ENCODE measurements at places on chromosomes 7 and 10.

DNA sequence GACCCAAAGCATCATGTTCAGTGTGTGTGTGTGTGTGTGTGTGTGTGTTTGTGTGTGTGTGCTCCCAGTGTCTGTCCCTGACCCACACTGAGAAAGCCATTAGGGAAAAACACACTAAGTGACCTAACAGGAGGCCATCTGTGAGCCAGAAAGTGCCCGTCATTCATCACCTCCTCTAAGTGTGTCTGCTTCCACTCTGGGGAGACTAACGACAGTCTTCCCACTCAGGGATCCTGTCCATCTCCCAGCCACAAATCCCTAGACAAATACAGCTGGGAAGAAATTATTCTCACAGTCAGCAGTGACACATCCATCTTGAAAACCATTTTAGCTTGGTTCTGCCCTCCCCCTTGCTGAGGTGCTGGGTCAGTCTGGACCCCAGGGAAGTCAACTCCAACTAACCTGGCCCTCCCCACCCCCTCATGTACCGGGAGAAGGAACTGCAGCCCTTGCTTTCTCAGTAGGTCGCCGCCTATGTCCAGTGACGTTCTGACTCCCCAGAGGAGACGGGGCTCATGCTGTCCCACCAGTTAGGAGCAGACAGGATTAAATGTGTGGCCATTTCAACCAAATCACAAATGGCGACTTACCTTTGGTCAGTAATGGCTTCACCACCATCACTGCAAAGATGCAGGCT, 296.5 kb upstream of the ZNF32 start:
- no peak for DNase-seq

- no peak for DNase-seq
Observed at GRCh38 chr7:26213807-26214515, 12.4 kb downstream of the CBX3 start.

DNA sequence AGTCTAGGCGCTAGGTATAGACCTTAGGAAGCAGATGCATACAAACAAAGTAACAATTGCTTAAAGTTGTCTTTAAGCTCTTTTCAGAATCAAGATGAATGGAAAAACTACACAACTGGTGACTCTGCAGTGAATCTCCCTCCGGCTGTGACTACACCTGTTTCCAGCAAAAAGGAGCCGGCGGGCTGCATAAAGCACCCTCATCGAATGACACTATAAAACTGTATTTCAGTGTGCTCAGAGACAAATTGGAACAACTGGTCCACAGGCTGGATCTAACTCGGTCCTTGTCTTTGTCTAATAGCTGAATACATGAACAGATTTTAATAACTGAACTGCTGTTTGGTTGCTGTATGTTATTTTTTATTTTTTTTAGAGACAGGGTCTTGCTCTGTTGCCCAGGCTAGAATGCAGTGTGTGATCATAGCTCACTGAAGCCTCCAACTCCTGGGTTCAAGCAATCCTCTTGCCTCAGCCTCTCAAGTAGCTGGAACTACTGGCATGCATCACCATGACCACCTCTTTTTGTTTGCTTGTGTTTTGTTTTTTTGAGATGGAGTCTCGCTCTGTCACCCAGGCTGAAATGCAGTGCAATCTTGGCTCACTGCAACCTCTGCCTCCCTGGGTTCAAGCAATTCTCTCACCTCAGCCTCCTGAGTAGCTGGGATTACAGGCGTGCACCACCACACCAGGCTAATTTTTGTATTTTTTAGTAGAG, 64.2 kb upstream of the SVIL start:
- DNase-seq, result no peak

GRCh38 chr7:151141855-151142685, 25.4 kb downstream of the GBX1 start:
- no peak for DNase-seq

DNA sequence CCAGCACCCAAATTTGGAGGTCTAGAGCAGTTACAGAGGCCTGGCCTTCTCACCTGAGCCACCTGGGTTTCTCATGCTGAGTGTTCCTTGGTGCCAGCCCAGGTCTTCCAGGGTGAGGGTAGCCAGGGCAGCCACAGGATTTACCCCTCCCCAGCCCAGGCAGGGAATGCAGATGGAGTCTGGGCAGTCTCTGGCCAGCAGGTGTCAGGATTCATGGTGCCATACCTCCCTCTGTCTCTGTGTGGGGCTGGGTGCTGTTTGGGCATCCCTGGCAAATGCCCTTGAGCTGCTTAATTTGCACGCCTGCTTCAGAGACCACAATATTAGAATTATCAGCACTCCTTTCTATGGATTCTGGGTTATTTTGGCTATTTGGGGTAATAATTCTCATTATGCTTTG, 246.7 kb downstream of the GFRA1 start:
- no peak for DNase-seq

GRCh38 chr10:2030046-2030445, 292.7 kb upstream of the ADARB2 start:
- DNase-seq, result no peak

DNA sequence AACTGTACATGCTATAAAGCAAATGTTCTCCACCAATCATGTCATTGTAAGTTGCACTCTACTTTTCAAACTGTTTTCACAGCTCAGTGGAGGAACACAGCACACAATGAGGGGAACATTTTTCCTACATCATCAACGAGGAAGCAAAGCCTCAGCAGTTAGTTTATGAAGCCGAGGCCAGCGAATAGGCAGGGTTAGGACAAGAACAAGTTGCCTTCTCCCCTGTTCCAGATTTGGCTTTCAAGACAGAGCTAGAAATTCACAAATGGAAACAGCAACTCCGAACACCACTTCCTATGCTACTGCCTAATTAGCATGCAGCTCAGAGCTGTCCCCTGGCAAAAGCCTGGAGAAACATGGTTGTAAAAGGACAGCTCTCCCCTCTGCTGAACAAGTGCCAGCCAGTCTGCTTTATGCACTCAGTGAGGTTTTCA, 19.8 kb downstream of the ITGB8 start:
- no peak for DNase-seq

Data from activated CD4-positive, alpha-beta T cell treated with anti-CD3 and anti-CD28 coated beads, Interleukin-2, Interleukin-6, amounts not matched to agents 100 ng/mL and 50 ng/mL, durations not matched to agents 16 hours and 8 hours (primary cell).